LNCaP clone FGC (cell line): ENCODE measurements at places on chromosomes 4 and X.

DNA sequence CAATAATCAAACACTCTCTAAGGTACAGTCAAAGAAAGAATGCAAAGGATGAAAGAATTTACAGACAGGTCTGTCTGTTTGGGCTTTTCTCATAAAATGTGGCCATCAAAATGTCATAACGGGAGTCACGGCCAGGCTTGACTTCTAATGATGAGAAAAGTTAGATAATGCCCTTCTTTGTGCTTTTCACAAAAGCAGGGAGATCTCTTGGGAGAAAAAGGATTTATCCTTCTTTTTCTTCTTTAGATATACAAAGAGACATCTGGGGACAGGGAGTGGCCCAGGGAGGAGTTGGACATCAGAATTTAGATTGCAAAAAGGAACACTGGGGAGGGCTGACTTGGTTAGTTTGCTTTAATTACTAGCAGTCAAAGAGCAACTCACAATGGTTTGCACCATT, 93.1 kb downstream of the SLC39A8 start:
- DNase-seq: no peak

- DNase-seq: no peak
These were observed 196.1 kb downstream of the ZNF330 start for GRCh38 chr4:141416677-141417363.

DNA sequence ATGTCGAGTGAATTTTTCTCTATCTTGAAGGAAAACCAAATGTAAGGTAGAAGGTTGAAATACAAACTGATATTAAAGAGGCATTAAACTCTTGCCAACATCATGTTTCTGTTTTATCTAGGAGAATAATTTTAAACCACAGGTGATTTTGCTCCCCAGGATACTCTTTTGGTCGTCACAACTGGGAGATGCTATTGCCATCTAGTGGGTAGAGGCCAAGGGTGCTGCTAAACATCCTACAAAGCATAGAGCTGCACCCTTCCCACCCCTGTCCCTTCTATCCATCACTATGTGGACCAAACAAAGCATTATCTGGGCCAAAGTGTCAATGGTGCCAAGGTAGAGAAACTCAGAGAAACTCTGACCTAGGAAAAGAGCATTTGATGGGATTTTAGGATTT, 154.6 kb upstream of the MAGEB2 start:
- peak; percentile 18 for DNase-seq

GRCh38 chrX:39310891-39311290, 509.6 kb downstream of the MID1IP1 start:
- no peak for DNase-seq

GRCh38 chrX:150984169-150984824, 1.2 kb downstream of the HMGB3 start:
- DNase-seq: no peak

- DNase-seq: no peak
These were observed 51.2 kb upstream of the HCCS start for GRCh38 chrX:11059933-11060332.

DNA sequence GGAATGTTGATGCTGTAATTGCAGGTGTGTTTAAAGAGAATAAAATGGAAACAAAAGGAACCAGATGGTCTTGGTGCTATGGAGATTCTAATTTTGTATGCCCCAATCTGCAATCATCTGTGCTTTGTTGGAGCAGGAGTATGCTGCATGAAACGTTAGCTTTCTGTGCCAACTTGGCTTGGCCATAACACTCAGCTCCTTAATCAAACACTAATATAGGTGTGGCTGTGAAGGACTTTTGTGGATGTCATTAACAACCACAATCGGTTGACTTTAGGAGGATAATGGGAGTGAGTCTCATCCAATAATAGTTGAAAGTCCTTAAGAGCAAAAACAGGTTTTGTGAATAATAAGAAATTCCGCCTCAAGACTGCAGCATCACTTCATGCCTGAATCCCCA, 399.2 kb downstream of the NLGN4X start:
- no peak for DNase-seq
